Stimulated activated naive CD4-positive, alpha-beta T cell treated with Interleukin-2 at 50 U/mL for 16 hours (primary cell): ENCODE measurements at places on chromosomes 3 and 15.

DNA sequence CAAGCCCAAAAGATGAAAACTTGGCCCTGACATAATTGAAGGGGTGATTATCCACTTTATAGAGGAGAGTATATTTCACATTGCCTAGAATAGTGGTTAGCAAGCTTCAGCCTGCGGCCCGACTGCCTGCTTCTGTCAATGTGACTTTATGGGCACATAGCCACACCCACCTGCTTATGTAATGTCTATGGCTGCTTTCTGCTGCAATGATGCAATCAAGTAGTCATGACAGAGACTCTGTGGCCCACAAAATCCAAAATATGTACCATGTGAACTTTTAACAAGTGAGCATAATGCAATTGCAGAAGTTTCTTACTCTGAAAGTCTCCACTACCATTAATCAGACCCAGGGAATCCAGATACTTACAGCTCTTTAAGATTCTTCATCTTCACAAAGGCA lies 103.1 kb downstream of the LRIG1 start:
- DNase-seq = no peak

- DNase-seq = no peak
Measured at GRCh38 chr15:23642413-23643044, 5.1 kb downstream of the MAGEL2 start.

- DNase-seq = no peak
Measured at GRCh38 chr3:130488288-130488687, 28.7 kb upstream of the COL6A6 start.

GRCh38 chr3:161556533-161556932 lies 59.9 kb downstream of the OTOL1 start:
- DNase-seq = no peak

GRCh38 chr3:105801397-105801796 lies 67.4 kb downstream of the CBLB start:
- DNase-seq = no peak

DNA sequence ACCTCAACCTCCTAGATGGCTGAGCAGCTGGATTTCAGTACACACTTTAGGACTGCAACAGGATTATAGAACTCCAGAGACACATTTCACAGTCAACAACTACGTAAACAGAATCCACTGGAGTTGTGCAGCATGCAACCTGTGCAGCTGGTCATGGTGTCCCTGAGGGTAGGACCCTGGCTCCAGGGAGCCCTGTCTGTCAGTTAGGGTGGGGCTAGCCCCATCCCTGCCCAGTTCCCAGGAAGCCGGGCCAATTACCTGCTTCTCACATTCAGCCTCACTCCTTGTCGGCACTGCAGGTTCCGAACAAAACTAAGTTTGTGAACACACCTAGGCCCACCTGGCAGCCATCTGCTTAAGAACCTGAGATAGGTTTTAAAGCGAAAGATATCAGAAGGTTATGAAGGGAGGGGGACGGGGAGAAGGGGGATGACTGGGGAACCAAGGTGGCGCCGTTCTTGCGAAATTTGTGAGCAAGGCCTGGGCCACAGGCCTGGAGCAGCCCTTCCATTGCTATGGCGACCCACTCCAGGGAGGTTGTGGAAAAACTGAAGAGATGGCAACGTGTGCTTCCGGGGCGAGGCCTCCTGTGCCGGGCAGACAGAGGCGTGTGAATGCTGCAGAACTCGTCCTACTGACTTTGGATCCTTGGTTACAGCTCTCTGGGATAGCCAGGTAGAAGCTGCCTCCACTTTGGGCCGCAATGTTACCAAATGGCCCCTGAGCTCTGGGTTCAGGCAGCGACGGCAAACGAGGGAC lies 25.3 kb downstream of the ACSBG1 start:
- no peak for DNase-seq

DNA sequence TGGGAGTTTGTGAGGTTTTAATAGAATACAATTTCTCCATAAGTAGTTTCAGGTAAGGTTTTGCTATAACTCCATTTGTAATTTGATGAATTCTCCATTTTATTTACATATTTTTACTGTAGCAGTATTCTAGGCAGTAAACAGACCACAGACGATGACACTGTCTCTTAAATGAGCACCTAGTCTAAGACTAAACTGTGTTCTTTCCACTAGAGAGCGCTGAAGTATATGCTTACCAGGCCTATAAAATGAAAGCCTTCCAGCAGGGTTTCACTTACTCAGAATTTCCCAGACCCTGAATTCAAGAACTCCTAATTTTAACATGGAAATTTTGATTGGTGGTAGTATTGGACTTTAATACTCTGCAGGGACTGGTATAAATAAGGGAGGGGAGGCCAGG lies 41.6 kb downstream of the POLG start:
- DNase-seq = no peak

GRCh38 chr3:104396974-104397669 lies 969.6 kb upstream of the ALCAM start:
- no peak for DNase-seq

GRCh38 chr3:63557912-63558311 lies 94.6 kb upstream of the SNTN start:
- no peak for DNase-seq

GRCh38 chr3:129596194-129597086 lies 10.0 kb downstream of the PLXND1 start:
- DNase-seq = no peak

DNA sequence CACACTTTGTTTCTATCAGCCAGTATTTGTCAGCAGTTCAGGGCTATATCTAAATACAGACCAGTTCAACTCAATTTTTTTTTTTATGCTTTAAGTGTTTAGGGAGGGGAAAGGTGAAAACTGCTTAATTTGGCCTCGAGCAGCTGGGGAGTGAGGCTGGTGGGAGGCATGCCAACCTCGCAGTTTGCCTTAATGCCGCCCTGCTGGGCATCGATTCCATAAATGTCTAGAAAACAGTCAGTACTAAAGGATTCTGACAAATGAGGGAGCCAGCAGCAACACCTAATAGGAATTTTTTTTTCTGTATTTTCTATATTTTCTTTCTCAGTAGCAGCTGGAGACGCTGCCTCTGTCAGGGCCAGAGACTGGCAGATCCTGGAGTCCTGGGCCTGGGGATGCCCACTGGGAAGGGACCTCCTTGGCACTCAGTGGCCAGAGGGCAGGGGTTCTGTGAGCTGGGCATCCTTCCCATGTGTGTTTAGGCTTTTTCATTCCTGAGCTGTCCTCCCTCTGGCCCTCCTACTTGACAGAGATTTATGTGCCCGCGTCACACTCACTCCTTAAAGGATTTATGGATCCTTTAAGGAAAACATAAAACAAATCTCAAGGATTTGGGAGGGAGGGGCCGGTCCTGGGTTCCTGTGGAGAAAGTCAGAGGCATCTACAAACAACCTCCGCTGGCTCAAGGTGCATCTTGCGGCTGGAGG lies 117.8 kb downstream of the WNT5A start:
- no peak for DNase-seq

GRCh38 chr3:136473716-136474326 lies 223.7 kb downstream of the PCCB start:
- DNase-seq = no peak

DNA sequence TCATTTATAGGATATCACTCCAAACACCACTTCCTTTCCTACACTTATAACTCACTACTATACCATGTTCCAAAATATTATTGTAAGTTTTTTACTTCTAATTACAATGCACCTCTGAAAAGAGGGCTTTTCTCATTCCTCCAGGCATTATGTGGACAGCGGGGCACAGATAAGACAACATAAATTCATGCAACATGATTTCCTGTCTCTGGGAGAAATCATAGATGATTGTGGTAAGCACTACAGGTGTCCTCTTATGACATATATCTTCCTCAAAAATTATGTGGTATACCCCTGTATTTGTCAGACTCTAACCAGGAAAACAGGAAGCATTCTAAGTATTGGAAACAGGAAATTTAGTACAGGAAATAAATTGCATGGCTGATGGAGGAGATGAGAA lies 45.7 kb upstream of the INO80 start:
- DNase-seq = no peak

- no peak for DNase-seq
Measured at GRCh38 chr3:77718311-77718710, 678.4 kb downstream of the ROBO2 start.

- no peak for DNase-seq
Measured at GRCh38 chr15:88257311-88258092, 963 bp upstream of the NTRK3 start.

DNA sequence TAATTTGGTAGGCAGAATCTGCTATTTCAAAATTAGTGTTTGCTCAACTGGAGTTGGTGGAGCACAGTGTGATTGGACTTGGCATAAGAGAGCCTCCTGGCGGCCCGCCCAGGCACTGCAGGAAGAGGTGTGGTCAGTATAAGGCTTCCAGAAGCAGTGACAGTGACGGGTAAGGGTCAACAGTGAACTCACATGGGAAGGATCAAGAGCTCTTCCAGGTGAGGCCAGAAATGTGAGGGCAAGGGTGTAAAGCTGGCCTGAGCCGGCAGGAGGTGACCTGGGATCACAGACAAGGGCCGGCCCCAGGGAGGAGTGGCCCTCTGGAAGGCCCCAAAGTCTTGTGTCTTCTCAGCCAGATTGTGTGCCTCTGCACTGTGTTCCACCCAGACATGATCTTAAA lies 93.2 kb upstream of the RNF7 start:
- DNase-seq = peak; percentile 55

DNA sequence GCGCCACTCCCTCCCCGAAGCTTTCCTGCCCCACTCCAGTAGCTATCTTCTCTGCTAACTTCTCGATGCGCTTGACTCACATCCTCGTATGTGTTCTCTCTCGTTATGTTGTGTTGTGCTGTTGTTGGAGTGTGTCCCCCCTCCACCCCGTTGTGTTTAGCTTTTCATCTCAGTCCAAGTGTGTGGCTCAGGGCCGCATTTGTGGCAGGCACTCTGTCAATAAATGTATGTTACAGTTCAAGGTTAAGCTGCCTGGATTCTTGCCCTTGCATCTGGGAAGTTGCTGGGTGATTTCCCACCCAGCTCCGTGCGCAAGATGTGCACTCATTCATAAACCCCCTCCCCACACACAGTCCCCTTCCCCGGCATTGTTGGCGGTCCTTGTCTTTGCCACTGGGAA lies 71.9 kb downstream of the PGPEP1L start:
- DNase-seq = no peak

DNA sequence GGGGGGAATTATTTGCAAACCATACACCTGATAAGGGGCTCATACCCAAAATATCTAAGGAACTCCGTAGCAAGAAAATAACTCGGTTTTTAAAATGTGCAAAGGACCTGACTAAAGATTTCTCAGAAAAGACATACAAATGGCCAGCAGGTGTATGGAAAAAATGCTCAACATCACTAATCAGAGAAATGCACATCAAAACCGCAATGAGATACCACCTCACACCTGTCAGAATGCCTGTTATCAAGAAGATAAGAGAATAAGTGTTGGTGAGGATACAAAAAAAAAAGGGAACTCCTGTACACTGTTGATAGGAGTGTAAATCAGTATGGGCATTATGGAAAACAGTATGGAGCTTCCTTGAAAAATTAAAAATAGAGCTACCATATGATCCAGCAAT lies 89.4 kb downstream of the C3orf70 start:
- DNase-seq = no peak

DNA sequence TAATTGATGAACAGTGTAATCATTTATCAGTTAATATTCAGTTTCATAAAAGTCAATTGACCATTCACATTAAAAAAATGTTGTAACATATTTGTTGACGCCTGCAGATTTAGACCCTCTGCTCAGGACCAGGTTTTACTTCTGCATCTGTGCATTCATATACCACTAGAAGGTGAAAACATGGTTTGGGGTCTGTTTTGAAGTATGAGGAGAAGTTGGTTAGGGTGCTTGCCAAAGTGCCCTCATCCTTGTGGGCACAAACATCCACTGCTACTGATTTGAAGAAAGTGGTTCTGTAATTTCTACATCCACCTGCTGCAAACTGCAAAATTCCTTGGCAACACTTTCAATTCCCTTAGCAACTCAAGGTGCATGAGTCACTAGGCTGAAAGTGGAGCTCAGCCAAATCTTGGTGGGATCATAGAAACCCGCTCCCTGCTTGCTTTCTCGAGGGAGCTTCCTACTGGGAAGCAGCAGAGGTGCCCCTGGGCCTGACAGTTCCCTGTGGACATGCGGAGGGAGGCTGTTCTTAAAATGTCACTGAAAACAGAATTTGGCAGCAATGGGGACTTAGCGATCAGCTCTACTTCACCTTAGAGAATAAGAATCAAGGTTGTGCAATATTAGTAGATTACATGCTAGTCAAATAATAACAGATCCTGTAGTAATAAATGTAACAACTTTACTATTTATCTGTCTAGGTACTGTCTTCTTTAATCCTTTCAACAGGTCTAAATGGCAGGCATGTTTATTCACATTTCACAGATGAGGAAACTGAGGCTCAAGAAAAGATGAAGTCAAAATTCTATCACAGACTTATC lies 301.0 kb upstream of the TBL1XR1 start:
- DNase-seq = no peak

DNA sequence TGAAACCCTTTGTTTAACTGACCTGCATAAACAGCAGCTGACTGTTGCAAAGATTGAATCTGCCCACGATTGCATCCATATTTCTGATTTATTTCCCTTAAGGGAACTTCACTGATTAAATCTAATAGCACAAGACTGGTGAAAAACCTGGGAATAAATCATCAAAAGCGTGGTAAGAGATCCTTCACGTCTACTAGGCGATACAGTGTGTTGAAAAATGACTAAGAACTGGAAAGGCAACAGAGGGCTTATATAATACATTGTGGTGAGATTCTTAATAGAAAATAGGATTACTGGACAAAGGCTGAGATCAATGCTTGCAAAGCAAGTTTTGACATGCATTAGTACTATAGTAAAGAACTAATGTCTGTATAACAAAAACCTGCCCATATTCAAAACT lies 49.0 kb downstream of the POLQ start:
- DNase-seq = no peak

- DNase-seq = no peak
Measured at GRCh38 chr15:58440922-58441321, 9.1 kb downstream of the LIPC start.

GRCh38 chr3:122081543-122082247 lies 26.5 kb downstream of the CD86 start:
- no peak for DNase-seq

DNA sequence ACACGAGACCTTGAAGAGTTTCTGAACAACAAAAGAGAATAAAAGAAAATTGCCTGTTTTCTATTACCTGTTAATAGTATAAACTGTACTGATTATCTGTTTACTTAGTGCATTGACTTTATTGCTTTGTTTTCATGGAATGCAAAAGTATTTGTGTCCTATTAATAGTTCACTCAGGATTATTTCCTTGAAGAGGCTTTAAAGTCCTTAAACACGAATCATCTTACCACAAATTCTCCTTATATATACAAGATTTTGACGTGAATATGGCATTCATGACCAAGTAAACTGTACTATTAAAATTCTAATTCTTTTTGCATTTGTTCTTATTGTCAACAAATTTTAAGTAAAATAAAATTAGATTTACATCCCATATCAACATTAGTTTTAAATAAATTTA lies 513.0 kb downstream of the NTRK3 start:
- DNase-seq = no peak

- DNase-seq = no peak
Measured at GRCh38 chr15:48021336-48022086, 99.3 kb upstream of the SLC24A5 start.
